ENCODE measurements at places on chromosomes 5 and 9. TPM values are rescaled to one million over a fixed set of nuclear protein-coding genes. Genes with fewer than 3 reads are reported as not detected.
A peak's percentile ranks its signal among the peaks of the same experiment; 100 is the strongest.

Gene PCDHGB3
- total RNA-seq: 3.3 TPM

Gene FSD1L
- total RNA-seq: 4.6 TPM

Gene FAXDC2
- total RNA-seq: 5.5 TPM

Gene IPPK
- total RNA-seq: 9.4 TPM

DNA sequence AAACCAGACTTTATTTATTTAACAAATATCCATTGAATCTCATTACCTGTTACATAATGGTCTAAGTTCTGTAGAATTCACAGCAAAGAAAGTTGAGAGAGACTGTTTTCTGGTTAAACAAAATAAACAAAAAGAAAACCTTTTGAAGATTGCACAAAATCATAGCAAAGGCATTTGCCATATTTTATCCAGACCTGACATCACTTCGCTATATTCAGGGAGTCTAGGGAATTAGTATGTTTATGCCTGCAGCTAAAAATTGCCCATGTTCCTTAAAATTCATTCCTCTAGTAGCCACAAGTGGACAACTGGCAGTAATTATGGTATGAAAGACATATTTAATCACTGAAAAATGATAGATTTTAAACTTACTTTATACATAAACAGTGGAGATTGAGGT, 577.0 kb upstream of the DAB2 start:
- DNase-seq: no peak
- no peaks in the 10 kb centered on the region for H3K27me3 ChIP-seq
- H3K27ac ChIP-seq: no peak overlapping the region
- H3K4me3 ChIP-seq: no peak overlapping the region
- H3K4me1 ChIP-seq: no peaks in the 10 kb centered on the region

GRCh38 chr9:124671861-124672260, 99.2 kb downstream of the NR6A1 start:
- peaks cover 9% of the 10 kb centered on the region for H3K4me1 ChIP-seq
- H3K27ac ChIP-seq: no peak overlapping the region
- H3K27me3 ChIP-seq: no peaks in the 10 kb centered on the region
- H3K36me3 ChIP-seq: no peaks in the 10 kb centered on the region

- peaks cover 10% of the 10 kb centered on the region for H3K4me1 ChIP-seq
- no peak overlapping the region for H3K4me3 ChIP-seq
- no peak for DNase-seq
Observed at GRCh38 chr5:162325143-162325727, 257.7 kb downstream of the GABRG2 start.

- peaks cover 14% of the 10 kb centered on the region for H3K4me1 ChIP-seq
- no peak overlapping the region for H3K4me3 ChIP-seq
- no peak for DNase-seq
- H3K36me3 ChIP-seq: no peaks in the 10 kb centered on the region
Observed at GRCh38 chr9:95572381-95573151, 55.8 kb upstream of the PTCH1 start.

DNA sequence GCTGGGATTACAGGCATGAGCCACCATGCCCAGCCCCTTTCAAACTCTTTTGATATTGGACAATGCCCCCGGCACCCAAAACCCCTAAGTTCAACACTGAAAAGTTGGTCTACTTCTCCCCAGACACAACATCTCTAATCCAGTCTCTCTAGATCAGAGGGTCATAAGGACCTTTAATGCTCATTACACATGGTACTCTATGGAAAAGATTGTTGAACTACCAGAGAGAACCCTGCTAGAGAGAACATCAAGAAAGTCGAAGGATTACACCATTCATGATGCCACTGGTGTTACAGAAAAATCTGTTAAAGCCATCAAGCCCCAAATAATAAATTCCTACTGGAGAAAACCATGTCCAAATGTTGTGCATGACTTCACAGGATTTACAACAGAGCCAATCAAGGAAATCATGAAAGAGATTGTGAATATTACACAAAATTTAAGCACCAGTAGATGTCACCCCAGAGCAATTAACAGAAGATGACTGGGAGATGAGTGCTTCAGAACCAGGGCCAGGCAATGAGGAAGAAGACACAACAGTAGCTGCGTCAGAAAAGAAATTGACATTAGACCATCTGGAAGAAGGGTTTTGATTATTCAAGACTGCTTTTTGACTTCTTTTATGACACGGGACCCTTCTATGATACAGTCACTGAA, 28.3 kb upstream of the NIPAL4 start:
- H3K27me3 ChIP-seq: peaks cover 7% of the 10 kb centered on the region
- H3K36me3 ChIP-seq: no peaks in the 10 kb centered on the region
- DNase-seq: no peak
- H3K27ac ChIP-seq: no peak overlapping the region
- no peak overlapping the region for H3K4me3 ChIP-seq

- no peak overlapping the region for H3K4me3 ChIP-seq
- H3K27ac ChIP-seq: no peak overlapping the region
- no peak for DNase-seq
- no peaks in the 10 kb centered on the region for H3K4me1 ChIP-seq
Observed at GRCh38 chr9:132099741-132100407, 20.2 kb upstream of the MED27 start.

GRCh38 chr5:157648275-157648990, 3.8 kb downstream of the SOX30 start:
- H3K4me3 ChIP-seq: no peak overlapping the region
- H3K27me3 ChIP-seq: peaks cover 26% of the 10 kb centered on the region
- no peak overlapping the region for H3K27ac ChIP-seq
- DNase-seq: no peak
- peaks cover 11% of the 10 kb centered on the region for H3K36me3 ChIP-seq

DNA sequence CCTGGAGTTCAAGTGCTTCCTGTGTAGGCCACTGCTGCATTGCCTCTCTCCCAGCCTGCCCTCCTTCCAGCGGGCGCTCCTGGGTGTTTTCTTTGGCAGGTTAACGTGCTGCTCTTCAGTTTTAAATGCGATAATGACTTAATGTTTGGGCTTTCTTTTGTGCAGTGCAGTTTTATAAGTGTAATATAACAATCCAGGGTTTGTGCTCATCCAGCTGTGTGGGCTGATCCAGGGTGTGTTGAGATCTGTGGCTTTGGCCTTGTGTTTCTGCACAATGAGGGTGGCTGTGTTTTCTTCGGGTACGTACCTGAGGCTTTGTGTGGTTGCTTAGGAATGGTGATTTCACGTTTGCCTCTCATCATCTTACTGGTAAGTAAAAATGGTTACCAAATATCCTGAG, 50.6 kb downstream of the PCSK5 start:
- H3K4me3 ChIP-seq: no peak overlapping the region
- peaks cover 13% of the 10 kb centered on the region for H3K36me3 ChIP-seq
- H3K4me1 ChIP-seq: peaks cover 5% of the 10 kb centered on the region
- H3K27me3 ChIP-seq: no peaks in the 10 kb centered on the region

- H3K36me3 ChIP-seq: peaks cover 3% of the 10 kb centered on the region
- H3K27ac ChIP-seq: no peak overlapping the region
- no peaks in the 10 kb centered on the region for H3K27me3 ChIP-seq
- H3K4me1 ChIP-seq: no peaks in the 10 kb centered on the region
- no peak for DNase-seq
- no peak overlapping the region for H3K4me3 ChIP-seq
Observed at GRCh38 chr5:1062761-1063568, 48.9 kb downstream of the SLC12A7 start.

GRCh38 chr9:135504262-135505243, 4.1 kb downstream of the MRPS2 start:
- H3K4me1 ChIP-seq: peaks cover 7% of the 10 kb centered on the region
- no peak overlapping the region for H3K4me3 ChIP-seq
- DNase-seq: peak; percentile 70

Data from WTC11 (cell line).